ENCODE measurements at places on chromosomes 5 and 9. TPM values are rescaled to one million over a fixed set of nuclear protein-coding genes. Genes with fewer than 3 reads are reported as not detected.

GRCh38 chr5:106258591-106259125 is 1412.1 kb downstream of the EFNA5 start:
- no peak for DNase-seq

STK32A gene
- 0.27 TPM for polyA plus RNA-seq

AIF1L gene
- 27.8 TPM for polyA plus RNA-seq

UNC13B gene
- polyA plus RNA-seq = 20.5 TPM

NME5 gene
- polyA plus RNA-seq = 0.85 TPM

- no peak for DNase-seq
Observed at GRCh38 chr5:140588311-140589070, 23.9 kb downstream of the SLC35A4 start.

All from forelimb muscle (tissue), 1 donor.